A549 treated with CpdA at 1 μM for 4 hours (cell line): ENCODE measurements at places on chromosomes 7 and 10. TPM values are rescaled to one million over a fixed set of nuclear protein-coding genes. Genes with fewer than 3 reads are reported as not detected.

Gene C10orf67
- total RNA-seq, result 0.05 to 0.22 TPM (median 0.10 TPM) in 3 of 5 replicates, not detected in the others

Gene BTBD16
- 0.40 to 0.86 TPM (median 0.52 TPM) in 5 replicates for total RNA-seq

Gene DIP2C
- total RNA-seq, result 5.7 to 8.2 TPM (median 7.6 TPM) in 5 replicates

Gene APBB1IP
- 9.3 to 11.1 TPM (median 10.5 TPM) in 5 replicates for total RNA-seq

Gene SMNDC1
- 44.9 to 57.2 TPM (median 48.5 TPM) in 5 replicates for total RNA-seq

Gene AZGP1
- not detected in 5 replicates for total RNA-seq

Gene TMEM248
- 82.1 to 96.9 TPM (median 89.7 TPM) in 5 replicates for total RNA-seq

Gene DLX5
- total RNA-seq, result not detected in 5 replicates

Gene CRYGN
- not detected in 5 replicates for total RNA-seq

Gene POMZP3
- 18.7 to 25.8 TPM (median 23.5 TPM) in 5 replicates for total RNA-seq

Gene SLC39A12
- total RNA-seq, result not detected in 5 replicates

Gene HMX3
- not detected in 5 replicates for total RNA-seq

Gene VAX1
- total RNA-seq, result 1.1 to 1.5 TPM (median 1.4 TPM) in 5 replicates

Gene ZNF117
- total RNA-seq, result 0.14 to 0.28 TPM (median 0.18 TPM) in 5 replicates

Gene RAMP3
- not detected in 5 replicates for total RNA-seq

Gene C1QL3
- not detected in 5 replicates for total RNA-seq

Gene RTKN2
- 0.79 to 1.4 TPM (median 0.89 TPM) in 5 replicates for total RNA-seq

Gene GLI3
- 0.16 to 0.33 TPM (median 0.21 TPM) in 5 replicates for total RNA-seq

Gene SAMD9L
- 0.47 to 1.0 TPM (median 0.75 TPM) in 5 replicates for total RNA-seq

Gene CALN1
- not detected in 5 replicates for total RNA-seq

Gene PLPP4
- total RNA-seq, result 0.09 to 0.14 TPM (median 0.13 TPM) in 4 of 5 replicates, not detected in the other

Gene OR2A42
- total RNA-seq, result not detected in 5 replicates

Gene SPDYE1
- not detected in 5 replicates for total RNA-seq

Gene NOS3
- total RNA-seq, result 0.18 to 0.47 TPM (median 0.34 TPM) in 5 replicates

Gene CCDC146
- total RNA-seq, result 0.48 to 1.5 TPM (median 0.70 TPM) in 5 replicates

Gene TAS2R41
- not detected in 5 replicates for total RNA-seq

Gene CALHM2
- total RNA-seq, result 4.5 to 5.5 TPM (median 4.9 TPM) in 5 replicates

Gene ANK3
- 0.22 to 0.79 TPM (median 0.45 TPM) in 5 replicates for total RNA-seq

Gene TSPAN33
- total RNA-seq, result 5.8 to 7.2 TPM (median 6.5 TPM) in 5 replicates

Gene NPC1L1
- total RNA-seq, result 0.05 to 0.13 TPM (median 0.06 TPM) in 4 of 5 replicates, not detected in the other

Gene HKDC1
- total RNA-seq, result 17.3 to 24.6 TPM (median 19.4 TPM) in 5 replicates

Gene CNPY1
- not detected in 5 replicates for total RNA-seq

Gene ORC5
- 23.9 to 31.6 TPM (median 28.8 TPM) in 5 replicates for total RNA-seq

Gene RBM33
- total RNA-seq, result 21.7 to 32.0 TPM (median 26.8 TPM) in 5 replicates

Gene CYP2C18
- total RNA-seq, result 0.07 to 0.14 TPM (median 0.11 TPM) in 4 of 5 replicates, not detected in the other

Gene ZNF655
- total RNA-seq, result 54.1 to 63.6 TPM (median 57.3 TPM) in 5 replicates

Gene CRPPA
- 0.52 to 0.79 TPM (median 0.70 TPM) in 5 replicates for total RNA-seq

Gene AKR1C2
- total RNA-seq, result 3,008 to 3,788 TPM (median 3,160 TPM) in 5 replicates

Gene PRSS37
- not detected in 5 replicates for total RNA-seq

Gene PALD1
- 5.5 to 7.8 TPM (median 6.9 TPM) in 5 replicates for total RNA-seq

Gene GPR158
- 0.04 to 0.07 TPM (median 0.05 TPM) in 4 of 5 replicates, not detected in the other for total RNA-seq

Gene ZNF789
- total RNA-seq, result 7.9 to 9.9 TPM (median 8.7 TPM) in 5 replicates

Gene MAT1A
- total RNA-seq, result 0.04 TPM in 1 of 5 replicates, not detected in the others

Gene NACAD
- 0.14 to 0.26 TPM (median 0.16 TPM) in 5 replicates for total RNA-seq

Gene PAPOLB
- not detected in 5 replicates for total RNA-seq

Gene LRMDA
- total RNA-seq, result 2.9 to 4.7 TPM (median 4.1 TPM) in 5 replicates

Gene RAPGEF5
- 0.05 to 0.43 TPM (median 0.09 TPM) in 5 replicates for total RNA-seq
